Activated naive CD4-positive, alpha-beta T cell (primary cell): ENCODE measurements at places on chromosomes 16 and 17.

GRCh38 chr17:27082023-27082774 lies 211.7 kb upstream of the WSB1 start:
- DNase-seq, result no peak

DNA sequence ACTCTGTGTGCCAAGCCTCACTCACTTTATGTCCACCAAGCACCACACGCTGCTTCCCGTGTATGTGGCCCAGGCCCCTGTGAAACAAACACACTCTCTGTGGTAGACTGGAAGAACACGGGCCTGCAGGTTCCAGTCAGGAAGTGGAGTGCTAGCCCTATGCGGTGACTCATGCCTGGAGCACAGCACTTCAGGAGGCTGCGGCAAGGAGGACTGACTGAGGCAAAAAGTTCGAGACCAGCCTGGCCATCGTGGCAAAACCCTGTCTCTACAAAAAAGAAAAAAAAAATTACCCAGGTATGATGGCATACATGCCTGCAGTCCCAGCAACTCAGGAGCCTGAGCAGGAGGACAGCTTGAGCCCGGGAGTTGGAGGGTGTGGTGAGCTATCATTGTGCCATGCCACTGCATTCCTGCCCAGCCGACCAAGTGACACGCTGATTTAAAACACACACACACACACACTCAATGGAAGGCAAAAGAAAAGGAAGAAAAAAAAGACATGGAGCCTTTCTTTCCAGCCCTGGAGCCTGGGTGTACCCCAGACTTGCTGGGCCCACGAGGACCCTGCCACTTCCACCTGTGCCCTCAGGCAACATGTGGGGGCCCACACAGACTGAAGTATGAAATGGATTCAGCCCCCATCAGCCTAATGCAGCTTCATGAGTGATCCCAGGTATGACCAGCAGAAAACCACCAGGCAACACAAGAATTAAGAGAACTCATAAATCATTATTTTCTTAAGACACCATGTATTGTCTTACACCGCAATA lies 126.6 kb downstream of the ANKRD11 start:
- DNase-seq, result no peak

DNA sequence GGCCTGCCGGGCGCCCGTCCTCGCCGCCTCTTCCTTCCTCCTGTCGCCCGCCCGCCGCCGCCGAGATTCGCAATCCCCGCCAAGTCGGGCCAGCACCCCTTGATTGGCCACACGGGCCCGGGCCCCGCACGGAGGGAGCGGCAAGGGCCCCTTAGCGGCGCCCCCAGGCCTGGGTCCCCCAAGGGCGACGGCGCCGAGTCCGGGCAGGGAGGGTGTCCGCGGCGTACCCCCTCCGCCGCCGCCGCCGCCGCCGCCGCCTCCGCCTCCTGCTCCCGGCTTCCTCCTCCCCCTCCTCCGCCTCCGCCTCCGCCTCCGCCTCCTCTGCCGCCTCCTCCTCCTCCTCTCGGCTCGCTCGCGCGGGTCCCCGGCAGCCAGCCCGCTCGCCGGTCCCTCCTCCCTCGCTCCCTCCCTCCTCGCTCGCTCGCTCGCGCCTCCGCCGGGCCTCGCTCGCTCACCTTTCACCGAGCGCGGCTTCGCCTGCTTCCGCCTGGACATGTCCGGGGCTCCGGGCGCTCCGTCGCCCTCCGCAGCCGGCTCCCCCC lies 561 bp downstream of the ZNF423 start:
- DNase-seq, result peak; percentile 19

- DNase-seq, result no peak
These were observed 669 bp downstream of the MIEF2 start for GRCh38 chr17:18261146-18261515.

DNA sequence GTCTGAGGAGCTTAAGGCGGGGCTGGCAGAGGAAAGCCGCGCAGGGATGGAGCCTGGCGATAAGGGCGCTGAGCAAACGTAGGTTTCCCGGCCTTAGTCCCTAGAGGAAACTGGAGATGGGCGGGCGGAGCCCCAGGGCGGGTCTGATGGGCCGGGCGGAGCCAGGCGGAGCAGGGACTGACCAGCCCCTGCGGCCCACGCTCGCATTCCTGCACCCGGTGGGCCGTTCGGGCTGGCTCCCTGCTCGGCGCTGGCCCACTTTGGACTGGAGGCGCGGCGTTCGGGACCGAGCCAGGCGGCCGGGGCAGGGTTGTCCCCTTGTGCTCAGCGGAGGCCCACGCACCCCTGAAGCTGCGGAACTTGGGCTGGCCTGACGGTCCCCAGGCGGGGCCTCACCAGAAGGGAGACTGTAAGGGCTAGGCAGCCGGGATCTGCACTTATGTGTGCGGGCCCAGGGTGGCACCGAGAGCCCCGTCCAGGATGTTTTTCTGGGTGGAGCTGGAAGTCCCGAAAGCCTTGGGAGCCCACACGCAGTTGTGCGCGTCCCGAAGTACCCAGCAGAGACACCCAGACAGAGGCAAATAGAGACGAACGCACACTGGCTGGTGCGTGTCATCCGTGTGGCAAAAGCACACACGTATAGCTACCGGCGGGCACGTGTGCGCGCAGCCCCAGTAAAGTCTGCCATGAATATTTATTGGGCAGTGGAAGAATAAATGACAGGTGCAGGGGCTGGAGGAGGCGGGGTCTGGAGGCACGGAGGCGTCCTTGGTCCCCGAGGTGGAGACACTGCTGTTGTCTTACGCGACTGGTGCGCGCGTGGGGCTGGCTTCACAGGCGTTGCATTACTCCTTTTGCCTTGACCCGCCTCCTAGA lies 1.4 kb downstream of the PYDC1 start:
- DNase-seq, result no peak

- no peak for DNase-seq
These were observed 796 bp downstream of the NPB start for GRCh38 chr17:81902653-81903414.

DNA sequence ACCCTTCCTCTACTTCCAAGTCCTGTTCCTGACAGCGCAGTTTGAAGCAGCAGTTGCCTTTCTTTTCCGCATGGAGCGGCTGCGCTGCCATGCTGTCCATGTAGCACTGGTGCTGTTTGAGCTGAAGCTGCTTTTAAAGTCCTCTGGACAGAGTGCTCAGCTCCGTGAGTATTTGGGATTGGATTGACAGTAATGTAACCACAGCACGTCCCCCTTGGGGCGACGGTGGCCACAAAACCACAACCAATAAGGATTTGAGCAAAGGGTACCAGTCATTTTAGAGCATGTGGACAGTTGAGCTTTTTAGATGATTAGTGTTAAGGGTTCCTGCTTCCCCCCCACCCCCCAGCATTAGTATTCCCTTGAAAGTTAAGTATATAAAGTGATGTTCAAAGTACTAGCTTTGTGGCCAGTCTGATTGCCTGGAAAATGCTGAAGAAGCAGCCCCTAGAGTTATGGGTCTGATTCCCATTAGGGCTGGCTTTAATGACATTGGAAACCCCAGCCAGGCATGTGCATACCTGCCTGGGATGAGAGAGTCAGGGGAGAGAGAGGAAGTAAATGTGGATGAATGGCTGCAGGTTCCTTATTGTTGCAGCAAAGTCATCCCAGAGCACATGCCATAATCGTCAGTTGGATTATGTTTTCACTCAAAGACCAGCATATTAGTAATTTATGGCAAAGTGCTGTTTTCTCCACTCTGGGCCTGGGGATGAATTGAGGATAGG lies 31.6 kb upstream of the SLC12A3 start:
- no peak for DNase-seq

DNA sequence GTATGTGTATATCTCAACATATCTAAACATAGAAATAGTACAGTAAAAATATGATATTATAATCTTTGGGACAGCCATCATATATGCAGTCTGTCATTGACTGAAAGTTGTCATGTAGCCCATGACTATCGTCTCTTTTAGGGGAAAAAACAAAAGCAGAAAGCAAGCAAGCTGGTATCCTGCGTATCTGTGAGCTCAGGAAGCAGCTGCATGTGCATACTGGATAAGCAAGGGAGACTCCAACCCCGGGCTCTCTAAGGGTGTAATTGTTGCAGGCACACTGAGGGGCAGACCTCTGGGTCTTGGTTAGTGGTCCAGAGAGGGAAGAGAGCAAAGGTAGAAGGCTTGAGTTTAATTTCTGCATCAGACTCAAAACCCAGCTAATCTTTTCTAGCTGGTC lies 581.1 kb downstream of the MAF start:
- no peak for DNase-seq

DNA sequence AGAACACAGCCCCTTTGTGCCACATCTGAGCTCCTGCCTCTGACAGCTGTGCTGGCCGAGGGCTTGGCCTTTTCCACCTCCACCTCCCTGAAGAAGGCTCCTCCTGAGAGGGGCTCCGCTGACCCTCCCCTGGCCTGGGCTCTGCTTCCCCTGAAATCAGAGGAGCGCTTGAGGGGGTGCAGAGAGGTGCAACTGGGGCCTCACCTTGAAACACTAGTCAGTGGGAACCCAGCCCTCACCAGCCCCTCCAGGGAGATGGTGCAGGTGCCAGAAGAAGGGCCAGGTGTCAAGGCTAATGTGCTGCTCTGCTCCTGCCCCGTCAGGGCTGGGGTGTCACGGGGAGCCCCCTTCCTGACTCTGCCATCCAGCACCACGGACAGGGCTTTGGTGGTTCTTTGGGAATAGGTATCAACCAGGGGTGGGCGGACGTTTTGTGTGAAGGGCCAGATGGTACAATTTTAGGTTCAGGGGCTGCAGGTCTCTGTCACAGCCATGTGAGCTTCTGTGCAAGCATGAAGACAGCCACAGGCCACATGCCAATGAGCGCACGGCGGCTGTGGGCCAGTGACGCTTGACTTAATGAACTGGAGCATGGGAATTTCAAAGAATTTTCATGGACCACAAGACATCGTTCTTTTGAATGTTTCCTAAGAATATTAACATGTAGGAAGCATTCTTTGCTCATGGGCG lies 2.1 kb upstream of the ZG16B start:
- DNase-seq, result no peak

DNA sequence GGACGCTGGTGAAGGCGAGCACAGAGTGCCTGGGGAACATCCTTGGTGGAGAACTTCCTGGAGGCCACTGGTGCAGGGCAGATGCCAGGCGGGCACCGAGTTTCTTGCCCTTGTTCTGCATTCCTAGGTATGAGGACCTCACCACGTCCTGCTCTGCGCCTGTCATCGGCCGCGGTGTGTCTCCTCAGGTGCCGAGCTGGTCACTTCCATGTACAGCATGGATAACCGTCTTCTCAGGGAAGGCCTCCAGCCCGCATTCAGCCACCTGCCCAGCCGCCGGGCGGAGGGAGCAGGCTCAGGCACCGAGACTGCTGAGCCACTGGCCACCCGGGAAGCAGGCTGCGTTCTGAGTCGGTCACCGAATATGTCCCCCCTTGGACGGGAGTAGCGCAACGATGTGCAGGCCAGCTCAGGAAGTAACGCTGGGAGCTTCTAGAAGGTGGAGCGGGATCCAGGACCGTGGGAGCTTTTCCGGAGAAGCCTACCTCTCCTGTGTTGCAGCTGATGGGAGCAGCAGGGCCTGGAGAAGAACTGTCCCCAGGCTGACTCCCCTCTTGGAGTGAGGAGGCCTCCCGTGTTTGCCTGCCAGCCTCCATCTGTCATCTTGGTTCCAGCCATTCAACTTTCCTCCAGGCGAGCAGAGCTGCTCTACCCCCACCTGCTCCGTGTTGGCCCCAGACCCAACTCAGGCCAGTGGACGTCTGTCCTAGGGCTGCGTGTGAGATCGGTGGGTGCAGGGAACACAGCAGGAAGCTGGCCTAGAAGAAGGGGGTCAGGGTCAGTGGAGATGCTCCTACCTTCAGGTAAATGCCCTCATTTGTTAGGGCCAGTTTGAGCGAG lies 2.1 kb upstream of the BAIAP2 start:
- no peak for DNase-seq

GRCh38 chr17:72030067-72030899 lies 90.5 kb upstream of the SOX9 start:
- no peak for DNase-seq

DNA sequence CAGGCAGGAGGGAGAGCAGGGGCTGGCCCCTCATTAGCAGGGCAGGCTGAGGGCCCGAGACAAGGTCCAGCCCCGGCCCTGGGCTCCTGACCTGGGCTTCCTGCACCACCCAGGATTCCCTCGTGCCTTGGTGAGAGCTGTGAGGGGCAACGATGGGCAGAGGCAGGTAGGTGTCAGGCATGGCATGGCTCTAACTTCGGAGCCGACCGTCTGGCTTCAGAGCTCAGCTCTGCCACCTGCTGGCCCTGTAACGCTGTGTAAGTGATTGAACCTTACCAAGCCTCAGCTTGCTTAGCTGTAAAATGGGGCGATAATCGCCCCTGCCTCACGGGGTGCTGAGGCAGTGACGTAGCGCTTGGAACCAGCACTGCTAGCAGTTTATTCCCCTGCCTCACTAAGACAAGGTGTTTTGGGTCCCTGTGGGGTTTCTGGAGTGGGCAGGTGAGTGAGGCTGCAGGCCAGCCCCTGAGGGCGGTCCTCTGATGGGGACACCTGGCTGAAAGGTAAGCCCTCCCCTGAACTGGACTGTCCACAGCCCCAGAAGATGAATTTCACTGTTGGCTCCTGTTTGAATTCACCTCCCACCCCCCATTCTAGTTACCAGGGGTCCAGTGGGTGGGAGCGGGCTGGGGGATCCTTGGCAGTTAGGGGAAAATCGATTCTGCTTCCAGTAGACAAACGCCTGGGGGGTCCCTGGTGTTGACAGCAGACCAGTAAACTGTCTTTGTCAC lies 184.8 kb upstream of the GSE1 start:
- no peak for DNase-seq

- no peak for DNase-seq
These were observed 70.0 kb downstream of the RBBP6 start for GRCh38 chr16:24609417-24609739.

DNA sequence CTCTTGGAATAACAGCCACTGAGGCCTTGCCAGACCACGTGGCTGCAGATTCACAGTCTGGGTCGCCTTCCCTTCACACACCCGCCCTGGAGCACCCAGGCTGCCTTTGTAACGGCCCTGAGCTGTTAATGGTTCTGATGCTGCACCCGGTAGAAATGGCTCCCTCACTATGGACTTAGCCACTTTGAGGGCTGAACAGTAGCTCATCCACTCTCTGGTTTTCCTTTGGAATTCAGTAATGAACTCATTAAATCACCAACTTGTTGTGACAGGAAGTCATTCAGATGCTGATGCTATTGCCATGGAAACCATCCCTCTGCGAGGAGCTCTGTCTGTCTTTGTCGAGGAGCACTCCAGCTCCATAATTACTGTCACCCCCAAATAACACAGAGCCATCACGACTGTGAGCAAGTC lies 59.2 kb downstream of the CDK5R1 start:
- no peak for DNase-seq
